ENCODE measurements at places on chromosomes 7 and 10. TPM values are rescaled to one million over a fixed set of nuclear protein-coding genes. Genes with fewer than 3 reads are reported as not detected.

DNA sequence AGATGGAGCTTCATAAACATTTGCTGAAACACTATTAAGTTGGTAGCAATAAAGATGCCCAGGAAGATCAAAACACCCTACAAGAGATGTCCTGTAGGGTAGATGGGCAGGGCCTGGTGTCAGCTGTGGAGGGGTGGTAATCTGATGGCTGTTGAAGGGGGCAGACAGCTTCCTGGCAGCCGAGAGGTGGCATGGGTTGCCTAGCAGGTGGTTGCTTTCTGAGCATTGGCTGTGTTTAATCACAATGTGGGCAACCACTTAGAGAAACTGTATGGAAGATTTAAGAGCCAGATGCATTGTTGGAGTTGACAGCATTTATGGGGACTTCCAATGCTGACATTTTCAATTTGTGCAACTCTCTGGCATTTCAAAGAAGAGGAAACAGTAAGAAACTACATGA is 79.9 kb upstream of the SLC26A5 start:
- no peak for DNase-seq

GRCh38 chr7:38052786-38053185 is 125.3 kb upstream of the STARD3NL start:
- DNase-seq, result no peak

- no peak for DNase-seq
Measured at GRCh38 chr7:112266141-112266540, 59.6 kb downstream of the ZNF277 start.

GRCh38 chr10:26172131-26172530 is 44.4 kb upstream of the GAD2 start:
- DNase-seq, result peak; percentile 21

- DNase-seq, result peak; percentile 52
Measured at GRCh38 chr10:73785721-73786511, 510 bp downstream of the ZSWIM8 start.

SPDYE18 gene
- 1.8 TPM for total RNA-seq

ZNF32 gene
- total RNA-seq, result 63.3 TPM

GRCh38 chr10:89095701-89096391 is 105.2 kb downstream of the FAS start:
- no peak for DNase-seq

Data from thyroid gland (tissue), 4 donors.